Fibroblast of skin of abdomen (primary cell): ENCODE measurements at places on chromosomes 5 and 9.

DNA sequence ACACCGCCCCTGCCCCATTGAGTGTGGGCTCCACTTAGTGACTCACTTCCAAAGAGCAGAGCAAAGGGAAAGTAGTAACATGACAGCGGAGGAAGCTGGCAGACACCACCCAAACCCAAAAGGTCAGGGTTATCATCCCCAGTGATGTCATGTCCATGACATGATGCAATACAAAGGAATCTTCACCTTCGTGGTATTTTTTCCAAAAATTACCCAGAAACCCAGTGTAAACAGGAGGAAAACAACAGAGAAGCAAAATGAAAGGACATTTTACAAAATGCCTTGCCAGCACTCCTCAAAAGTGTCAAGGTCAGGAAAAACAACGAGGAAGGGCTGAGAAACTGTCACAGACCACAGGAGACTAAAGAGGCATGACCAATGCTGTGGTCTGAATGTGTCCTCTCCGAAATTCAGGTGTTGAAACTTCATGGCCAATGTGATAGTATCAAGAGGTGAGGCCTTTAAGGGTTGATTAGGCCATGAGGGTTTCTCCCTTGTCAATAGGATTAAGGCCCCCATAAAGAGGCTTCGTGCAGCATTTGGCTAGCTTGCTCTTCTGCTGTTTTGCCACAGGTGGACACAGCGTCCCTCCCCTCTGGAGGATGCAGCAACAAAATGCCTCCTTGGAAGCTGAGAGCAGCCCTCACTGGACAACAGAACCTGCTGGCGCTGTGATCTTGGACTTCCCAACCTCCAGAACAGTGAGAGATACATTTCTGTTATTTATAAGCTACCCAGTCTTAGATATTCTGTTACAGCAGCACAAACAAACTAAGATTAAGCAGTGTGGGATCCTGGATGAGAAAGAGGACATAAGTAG, 30.5 kb upstream of the MED10 start:
- DNase-seq, result no peak

DNA sequence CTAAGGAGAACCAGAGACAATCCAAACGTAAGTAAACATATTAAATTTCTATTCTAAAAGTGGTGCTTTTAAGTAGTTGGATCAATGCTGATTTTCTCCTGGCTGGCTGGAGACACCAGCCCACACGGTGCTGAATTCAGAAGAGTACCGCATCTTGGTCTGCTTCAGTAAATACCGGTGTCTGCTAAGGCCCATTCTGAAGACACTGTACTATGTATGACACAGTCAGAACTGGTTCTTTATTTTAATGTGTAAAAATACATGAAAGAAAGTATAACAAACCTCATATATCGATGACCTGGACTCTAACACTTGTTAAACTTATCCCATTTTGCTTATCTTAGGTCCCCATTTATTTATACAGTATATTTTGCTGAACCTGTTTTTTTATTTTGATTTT, 32.8 kb downstream of the RAPGEF1 start:
- no peak for DNase-seq

GRCh38 chr9:95796029-95796428, 79.5 kb upstream of the ERCC6L2 start:
- DNase-seq, result no peak

- DNase-seq, result no peak
Observed at GRCh38 chr5:134133995-134134541, 19.6 kb downstream of the TCF7 start.

DNA sequence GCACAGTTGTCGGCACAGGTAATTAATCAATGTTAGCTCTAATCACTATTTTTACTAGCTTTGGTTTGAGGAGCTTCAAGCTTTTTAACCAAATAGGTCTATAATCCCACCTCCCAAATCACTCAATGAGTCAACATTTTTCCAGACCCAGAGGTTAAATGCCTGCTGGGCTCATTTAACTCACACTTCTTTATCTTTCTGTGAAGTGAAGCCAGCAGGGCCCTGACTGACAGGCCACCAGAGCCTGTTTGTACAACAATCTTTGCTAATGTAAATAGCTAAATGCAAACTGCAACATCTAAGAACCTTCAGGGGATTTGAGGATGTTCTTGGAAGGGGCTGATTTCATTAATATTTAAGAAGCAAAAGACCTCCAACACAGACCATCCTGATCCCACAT, 98.4 kb upstream of the NREP start:
- DNase-seq, result no peak

GRCh38 chr5:158792976-158793375, 306.7 kb downstream of the EBF1 start:
- DNase-seq, result no peak

DNA sequence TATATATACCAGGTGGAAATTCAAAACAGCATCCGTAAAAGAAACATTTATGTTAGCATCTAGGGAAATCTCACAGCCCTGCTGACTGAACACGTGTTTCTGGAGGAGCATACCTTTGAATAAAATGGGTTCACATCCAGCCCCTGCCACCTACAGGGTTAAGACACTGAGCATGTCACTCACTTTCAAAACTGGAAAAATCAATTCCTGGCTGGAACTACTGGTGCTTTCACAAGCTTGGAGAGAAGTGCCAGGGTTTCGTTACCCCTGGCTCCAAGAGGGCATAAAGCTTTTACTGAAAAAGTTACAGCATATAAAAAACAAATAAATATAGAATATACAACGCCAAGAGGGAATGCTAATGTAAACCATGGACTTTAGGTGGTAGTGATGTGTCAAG, 48.0 kb downstream of the SERINC5 start:
- no peak for DNase-seq

DNA sequence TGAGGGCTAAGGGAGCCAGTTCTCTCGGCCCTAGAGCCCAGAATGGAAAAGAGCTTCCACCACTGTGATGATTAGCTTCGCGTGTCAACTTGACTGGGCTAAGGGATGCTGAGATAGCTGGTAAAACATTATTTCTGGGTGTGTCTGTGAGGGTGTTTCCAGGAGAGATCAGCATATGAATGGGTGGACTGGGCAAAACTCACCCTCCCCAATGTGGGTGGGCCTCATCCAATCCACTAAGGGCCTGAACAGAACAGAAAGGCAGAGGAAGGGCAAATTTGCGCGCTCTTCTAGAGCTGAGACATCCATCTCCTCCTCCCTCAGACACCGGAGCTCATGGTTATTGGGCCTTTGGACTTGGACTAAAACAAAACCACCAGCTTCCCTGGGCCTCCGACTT, 20.9 kb upstream of the AKNA start:
- DNase-seq, result no peak
